ENCODE measurements at places on chromosomes 6 and 20.

DNA sequence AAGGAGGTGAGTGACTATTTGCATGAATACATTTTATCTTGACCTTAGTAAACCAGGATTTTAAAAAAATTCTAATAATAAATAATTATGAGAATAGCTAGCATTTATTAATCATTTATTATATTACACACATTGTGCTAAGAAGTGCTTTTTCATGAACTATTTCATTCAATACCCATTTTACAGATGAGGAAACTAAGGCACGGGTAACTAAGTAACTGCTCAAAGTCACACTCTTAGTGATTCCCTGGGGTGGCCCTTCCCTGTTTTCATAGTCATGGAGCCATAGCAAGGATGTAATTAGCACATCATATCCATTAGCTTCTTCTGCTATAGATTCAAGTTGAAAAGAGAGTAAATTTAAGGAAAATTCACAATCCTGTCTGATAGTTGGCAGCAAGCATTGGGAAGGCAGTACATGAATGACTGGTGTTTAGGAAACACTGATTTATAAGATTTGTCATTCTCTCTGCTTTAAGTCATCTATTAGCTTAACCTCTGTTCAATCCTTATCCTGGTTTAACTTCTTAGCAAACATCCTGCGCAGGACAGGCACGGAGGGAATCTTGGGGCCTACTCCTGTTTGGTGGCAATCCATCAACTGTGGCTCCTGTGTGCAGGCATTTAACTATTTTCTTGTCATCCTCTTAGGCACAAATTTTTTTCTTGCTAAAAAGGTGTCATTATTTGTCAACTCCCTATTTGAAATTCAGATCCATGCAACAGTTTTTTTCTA is 68.3 kb downstream of the RIN2 start:
- DNase-seq: no peak

DNA sequence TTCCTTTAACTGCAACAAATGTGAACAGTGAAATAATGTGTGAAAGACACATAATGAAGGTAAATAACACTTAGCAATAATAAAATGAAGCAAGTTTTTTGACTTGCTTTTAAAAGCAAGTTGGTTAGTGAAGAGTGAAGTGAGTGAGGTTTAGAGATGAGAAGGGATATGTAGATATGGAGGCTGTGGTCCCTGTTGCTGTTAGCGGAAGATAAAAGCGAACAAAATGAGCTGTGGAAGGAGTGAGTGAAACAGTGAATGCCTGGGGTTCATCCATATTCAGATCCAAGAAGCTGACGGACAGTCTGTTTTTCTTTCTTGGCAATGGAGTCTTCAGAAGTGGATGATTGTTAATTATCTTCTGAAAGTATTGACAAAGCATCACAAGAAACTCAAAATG is 23.5 kb downstream of the ZBTB9 start:
- DNase-seq: no peak

- no peak for DNase-seq
Measured at GRCh38 chr6:121143476-121143875, 190.8 kb downstream of the TBC1D32 start.

DNA sequence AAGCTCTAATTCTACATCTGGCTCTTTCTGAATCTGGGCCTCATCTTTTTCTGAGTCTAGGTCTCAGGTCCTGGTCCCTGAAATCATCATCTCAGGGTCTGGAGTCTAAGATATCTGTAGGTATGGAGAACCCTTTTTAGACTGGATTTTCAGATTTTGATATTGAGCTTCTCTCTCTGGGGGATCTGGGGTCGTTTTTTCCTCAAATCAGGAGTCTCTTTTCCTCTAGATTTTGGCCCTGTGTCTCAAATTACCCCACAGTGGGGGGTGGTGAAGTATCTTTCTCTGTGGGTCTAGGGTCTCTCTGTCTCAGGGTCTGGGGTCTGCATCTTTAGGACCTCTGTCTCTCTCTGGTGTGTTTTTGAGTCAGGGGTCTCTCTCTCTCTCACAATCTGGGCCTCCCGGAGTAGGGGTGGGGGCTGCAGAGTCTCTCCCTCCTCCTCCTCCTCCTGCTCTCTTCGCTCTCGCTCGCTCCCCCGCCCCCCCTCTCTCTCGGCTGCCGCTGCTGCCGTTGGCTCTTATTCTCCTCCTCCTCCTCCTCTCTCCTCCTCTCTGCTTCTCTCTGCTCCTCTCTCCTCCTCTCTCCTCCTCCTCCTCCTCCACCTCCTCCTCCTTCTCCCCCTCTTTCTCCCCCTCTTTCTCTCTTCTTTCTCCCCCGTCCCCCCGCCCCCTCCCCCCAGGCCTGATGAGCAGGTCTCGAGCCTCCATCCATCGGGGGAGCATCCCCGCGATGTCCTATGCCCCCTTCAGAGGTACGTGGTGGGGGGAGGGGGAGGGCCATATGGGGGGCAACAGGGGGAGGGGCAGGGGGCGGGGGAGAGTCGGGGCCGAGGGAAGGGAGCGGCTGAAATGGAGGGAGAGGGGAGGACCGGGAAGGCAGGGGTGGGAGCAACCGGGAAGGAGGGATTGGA is at the start of gene SYNGAP1:
Gene SYNGAP1 (plus strand): TSS at position 486 of the 911 bp plus-strand sequence. CDS start 200 bp downstream, at position 686.
- peak; percentile 66 for DNase-seq

DNA sequence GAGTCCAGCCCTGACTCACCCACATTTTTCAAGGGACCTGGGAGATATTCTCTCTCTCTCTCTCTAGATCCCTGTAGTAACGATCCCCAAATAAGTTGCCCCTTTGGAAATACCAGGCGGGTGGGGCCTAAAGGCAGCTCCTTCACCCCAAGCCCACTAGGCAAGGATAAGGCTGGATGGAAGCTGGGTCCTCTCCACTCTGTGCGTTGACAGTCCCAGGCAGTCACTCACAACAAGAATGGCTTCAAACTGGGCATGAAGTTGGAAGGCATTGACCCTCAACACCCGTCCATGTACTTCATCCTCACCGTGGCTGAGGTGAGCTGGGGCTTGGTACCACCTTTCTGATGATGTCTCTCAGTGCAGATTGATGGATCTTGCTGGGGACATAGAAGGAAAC is 21.6 kb downstream of the L3MBTL1 start:
- DNase-seq: no peak

GRCh38 chr20:23147964-23148730 is 62.0 kb upstream of the CD93 start:
- DNase-seq: peak; percentile 69

All from activated CD4-positive, alpha-beta memory T cell treated with anti-CD3 and anti-CD28 coated beads for 36 hours (primary cell).